ENCODE measurements at places on chromosomes 4 and X. TPM values are rescaled to one million over a fixed set of nuclear protein-coding genes. Genes with fewer than 3 reads are reported as not detected.

- no peaks in the 10 kb centered on the region for H3K36me3 ChIP-seq
- DNase-seq, result no peak
- H3K27ac ChIP-seq, result no peak overlapping the region
- no peak overlapping the region for H3K4me3 ChIP-seq
Measured at GRCh38 chr4:126906466-126906865, 726.3 kb upstream of the INTU start.

DNA sequence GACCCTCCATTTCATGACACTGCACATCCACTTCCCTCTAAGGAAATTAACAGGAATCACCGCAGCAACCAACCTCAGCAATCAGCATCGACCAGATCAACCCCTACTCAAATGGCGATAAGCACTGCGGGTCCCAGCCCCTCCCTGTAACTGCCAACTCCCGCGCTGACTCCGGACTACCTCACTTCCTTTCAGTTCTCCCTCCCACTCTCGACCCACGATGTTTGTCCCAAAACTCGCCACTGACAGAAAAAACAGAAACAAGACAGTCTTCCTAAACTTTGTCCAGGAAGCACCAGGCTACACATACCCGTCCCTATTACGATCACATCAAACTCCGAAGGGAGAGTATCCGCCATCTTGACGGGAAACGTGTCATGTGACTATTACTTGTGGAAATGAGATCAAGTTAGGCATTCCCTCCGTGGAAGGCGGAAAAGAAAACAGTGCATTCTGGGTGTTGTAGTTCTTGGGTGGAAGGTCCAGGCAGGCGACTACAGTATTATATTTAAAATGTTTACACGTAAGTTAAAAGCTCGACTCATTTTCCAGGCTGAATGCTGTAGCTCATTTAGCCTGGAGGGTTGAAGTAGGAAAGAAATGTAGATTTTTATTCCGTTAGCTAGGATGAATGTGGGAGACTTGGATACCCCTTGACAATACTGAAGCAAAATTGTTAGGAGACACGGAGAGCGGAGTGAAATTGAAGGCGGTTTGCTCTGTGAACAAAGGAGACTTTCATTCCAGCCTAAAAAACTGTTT, at the start of gene CHM:
TSS of gene CHM (minus strand) at position 385 of the 762 bp plus-strand sequence. CDS start at position 359, 26 bp downstream.
- peak within 1 kb of the TSS; percentile 59 for H3K4me3 ChIP-seq
- peak within 1 kb of the TSS; percentile 84 for H3K27ac ChIP-seq
- H3K36me3 ChIP-seq, result no peaks in the 10 kb centered on the region
- DNase-seq, result peak; percentile 14
- H3K4me1 ChIP-seq, result no peaks in the 10 kb centered on the region
- no peaks in the 10 kb centered on the region for H3K27me3 ChIP-seq

The TEX13A gene
- total RNA-seq, result not detected

DNA sequence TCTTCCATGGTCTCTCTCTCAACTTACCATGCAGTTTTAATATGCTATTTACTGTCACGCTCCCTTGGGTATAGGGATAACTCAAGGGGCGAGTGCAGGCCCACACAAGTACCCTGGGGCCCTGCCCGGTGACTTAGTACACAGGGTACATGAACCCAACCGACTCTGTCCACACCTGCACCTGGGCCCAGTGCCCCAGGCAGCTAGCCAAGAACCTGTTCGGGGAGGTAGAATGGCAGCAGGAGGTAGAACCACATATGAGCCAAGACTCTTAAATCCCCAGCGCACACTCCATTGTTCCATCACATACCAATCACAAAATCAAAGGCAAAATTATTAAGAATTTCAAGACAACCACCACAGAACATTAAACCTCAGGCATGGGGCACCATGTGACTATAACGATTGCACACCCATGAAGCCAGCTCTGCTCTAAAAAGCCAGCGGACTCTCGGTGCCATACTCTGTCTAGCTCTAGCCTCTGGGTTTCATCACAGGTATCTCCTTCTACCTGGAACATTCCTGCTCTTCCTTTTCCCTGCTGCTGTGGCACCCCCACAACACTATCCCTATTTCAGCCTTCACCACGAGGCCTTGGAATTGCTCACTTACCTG, 14.6 kb downstream of the PHF8 start:
- no peak for DNase-seq
- H3K27ac ChIP-seq, result no peak overlapping the region
- no peaks in the 10 kb centered on the region for H3K36me3 ChIP-seq
- H3K27me3 ChIP-seq, result no peaks in the 10 kb centered on the region
- H3K4me1 ChIP-seq, result no peaks in the 10 kb centered on the region

The KLHL4 gene
- 0.30 TPM for total RNA-seq

- no peak overlapping the region for H3K27ac ChIP-seq
- peak; percentile 46 for DNase-seq
- H3K36me3 ChIP-seq, result no peaks in the 10 kb centered on the region
- no peaks in the 10 kb centered on the region for H3K27me3 ChIP-seq
Measured at GRCh38 chr4:93810340-93810992, 18.1 kb upstream of the ATOH1 start.

GRCh38 chr4:150962245-150962644, 52.8 kb downstream of the LRBA start:
- H3K27ac ChIP-seq, result no peak overlapping the region
- H3K27me3 ChIP-seq, result no peaks in the 10 kb centered on the region
- no peaks in the 10 kb centered on the region for H3K4me1 ChIP-seq

The MSANTD1 gene
- 2.0 TPM for total RNA-seq

All from tibial nerve (tissue), 4 donors.